Breast epithelium (tissue), 4 donors: ENCODE measurements at places on chromosomes 2 and 18.

DNA sequence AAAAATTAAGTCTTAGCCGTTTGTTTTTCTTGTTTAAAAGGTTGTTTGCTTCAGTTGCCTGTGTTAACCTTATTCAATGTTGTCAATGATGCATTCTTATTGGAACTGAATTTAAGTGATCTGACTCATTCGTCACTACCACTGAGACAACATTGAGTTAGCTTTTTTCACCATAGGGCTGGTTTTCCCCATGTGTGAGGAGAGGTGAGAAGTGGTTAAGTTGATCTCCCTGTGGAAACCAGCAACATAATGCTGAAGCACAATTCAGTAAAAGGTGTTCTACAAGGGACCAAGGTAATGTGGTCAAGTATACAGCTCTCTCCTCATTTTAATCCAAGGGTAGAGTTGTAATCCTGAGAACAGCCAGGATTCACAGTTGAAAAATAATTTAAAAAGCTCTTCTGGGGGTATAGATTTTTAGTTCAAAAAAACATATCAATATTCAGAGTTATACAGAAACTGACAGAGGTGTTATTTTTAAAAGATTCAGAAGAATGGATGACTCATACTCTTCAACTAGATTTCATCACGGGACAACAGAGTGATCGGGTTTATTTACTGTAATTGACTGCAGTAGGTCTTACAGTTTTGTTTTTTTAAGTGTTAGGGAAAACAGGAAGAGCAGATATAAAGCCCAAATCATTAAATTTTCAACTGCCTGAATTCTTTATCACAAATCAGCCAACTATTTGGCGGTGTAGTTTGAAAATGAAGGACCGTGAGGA lies 12.6 kb downstream of the NOP58 start:
- no peaks in the 10 kb centered on the region for H3K27me3 ChIP-seq
- H3K4me3 ChIP-seq, result no peak overlapping the region
- no peaks in the 10 kb centered on the region for H3K4me1 ChIP-seq

DNA sequence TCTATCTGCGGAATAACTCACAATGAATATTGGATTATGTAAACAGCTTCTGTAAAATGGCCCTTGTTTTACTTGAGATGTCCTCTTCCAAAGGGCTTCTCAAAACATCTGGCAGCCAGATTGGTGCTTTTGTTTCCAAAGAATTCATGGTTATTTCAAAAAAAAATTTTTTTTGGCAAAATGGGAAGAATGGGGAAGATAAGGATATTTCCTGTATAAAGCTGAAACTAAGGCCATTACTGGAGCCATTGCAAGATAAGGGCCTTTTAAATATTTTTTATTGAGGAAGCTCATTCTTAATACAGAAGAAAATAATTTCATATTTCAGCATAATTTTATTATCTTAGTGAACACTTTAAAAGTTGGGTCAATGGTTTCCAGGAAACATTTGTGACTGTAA lies 259.1 kb downstream of the GALNT13 start:
- no peaks in the 10 kb centered on the region for H3K36me3 ChIP-seq
- H3K27me3 ChIP-seq, result no peaks in the 10 kb centered on the region
- H3K4me1 ChIP-seq, result no peaks in the 10 kb centered on the region
- no peak overlapping the region for H3K4me3 ChIP-seq

- H3K27ac ChIP-seq, result no peak overlapping the region
- no peaks in the 10 kb centered on the region for H3K27me3 ChIP-seq
- no peaks in the 10 kb centered on the region for H3K36me3 ChIP-seq
- no peak overlapping the region for H3K4me3 ChIP-seq
Measured at GRCh38 chr2:142865924-142866323, 11.5 kb upstream of the KYNU start.

GRCh38 chr18:59996370-59996966 lies 96.7 kb downstream of the PMAIP1 start:
- peaks cover 3% of the 10 kb centered on the region for H3K27me3 ChIP-seq
- H3K27ac ChIP-seq, result no peak overlapping the region
- no peak for DNase-seq
- no peak overlapping the region for H3K4me3 ChIP-seq

DNA sequence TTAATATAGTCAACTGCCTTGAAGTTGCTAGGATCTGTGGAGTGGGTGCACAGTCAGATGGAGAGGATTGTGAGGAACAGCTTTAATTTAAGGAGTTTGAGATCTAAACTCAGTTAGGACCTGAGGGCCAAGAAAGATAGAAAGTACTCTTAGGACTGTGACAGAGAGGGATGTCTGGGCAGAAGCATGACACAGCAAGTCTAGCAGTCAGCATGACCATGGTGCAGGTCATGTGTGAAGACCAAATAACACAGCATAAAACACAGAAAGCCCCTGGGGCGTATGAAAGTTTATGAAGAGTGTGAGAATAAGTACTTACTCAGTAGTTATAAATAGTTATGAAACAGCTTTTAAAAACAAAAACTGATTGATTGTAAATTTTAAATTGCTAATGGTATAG lies 107.2 kb downstream of the GALNT1 start:
- H3K36me3 ChIP-seq, result no peaks in the 10 kb centered on the region
- no peak overlapping the region for H3K4me3 ChIP-seq
- no peak for DNase-seq
- no peaks in the 10 kb centered on the region for H3K4me1 ChIP-seq
- no peak overlapping the region for H3K27ac ChIP-seq

DNA sequence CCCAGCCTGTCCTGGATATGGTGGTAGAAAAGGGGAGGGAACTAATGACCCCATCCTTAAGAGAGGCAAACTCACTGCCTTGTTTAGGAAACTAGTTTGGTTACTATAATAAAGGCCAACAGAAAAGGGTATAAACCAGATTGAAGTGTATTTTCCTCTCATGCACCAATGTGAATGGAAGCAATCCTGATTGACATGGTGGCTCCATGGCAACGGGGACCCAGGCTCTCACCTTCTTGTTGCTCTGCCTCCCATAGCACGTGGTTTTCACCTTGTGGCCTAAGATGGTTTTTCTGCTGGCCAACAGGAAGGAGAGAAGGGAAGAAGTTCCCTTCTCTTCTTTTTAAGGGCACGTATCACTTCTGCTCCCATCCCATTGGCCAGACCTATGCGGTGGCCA lies 67.3 kb upstream of the NRP2 start:
- no peak overlapping the region for H3K27ac ChIP-seq
- no peaks in the 10 kb centered on the region for H3K4me1 ChIP-seq
- no peaks in the 10 kb centered on the region for H3K36me3 ChIP-seq
- no peak for DNase-seq

- no peaks in the 10 kb centered on the region for H3K27me3 ChIP-seq
- no peaks in the 10 kb centered on the region for H3K36me3 ChIP-seq
- DNase-seq, result no peak
- H3K4me3 ChIP-seq, result no peak overlapping the region
- H3K27ac ChIP-seq, result no peak overlapping the region
Measured at GRCh38 chr2:146874260-146874658, 970.6 kb upstream of the ACVR2A start.

GRCh38 chr2:100940240-100940639 lies 61.8 kb upstream of the RPL31 start:
- no peak overlapping the region for H3K4me3 ChIP-seq
- no peaks in the 10 kb centered on the region for H3K36me3 ChIP-seq
- no peaks in the 10 kb centered on the region for H3K4me1 ChIP-seq
- no peak overlapping the region for H3K27ac ChIP-seq
- no peak for DNase-seq
- no peaks in the 10 kb centered on the region for H3K27me3 ChIP-seq

DNA sequence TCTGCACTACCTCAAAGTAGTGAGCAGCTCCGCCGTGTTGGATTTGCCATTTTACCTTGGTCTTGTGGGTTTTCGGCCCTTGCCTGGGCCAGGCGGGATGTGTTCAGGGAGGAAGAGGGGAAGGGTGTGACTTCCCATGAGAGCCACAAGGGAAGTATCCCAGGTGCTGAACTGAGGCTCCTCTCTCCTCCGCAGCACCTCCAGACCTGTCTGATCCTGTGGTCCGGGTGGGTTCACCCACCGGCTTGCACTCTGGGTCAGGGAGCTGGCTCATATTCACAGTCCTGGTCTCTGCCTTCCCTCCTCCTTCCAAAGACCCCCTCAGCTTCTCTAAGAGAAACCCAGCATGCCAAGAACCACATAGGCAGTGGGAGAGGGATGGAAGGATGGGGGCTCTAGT lies 235.8 kb downstream of the SEPTIN10 start:
- no peaks in the 10 kb centered on the region for H3K36me3 ChIP-seq
- no peaks in the 10 kb centered on the region for H3K27me3 ChIP-seq
- no peak overlapping the region for H3K4me3 ChIP-seq
- no peaks in the 10 kb centered on the region for H3K4me1 ChIP-seq
- DNase-seq, result no peak

GRCh38 chr2:100140582-100140981 lies 1.8 kb downstream of the AFF3 start:
- no peaks in the 10 kb centered on the region for H3K27me3 ChIP-seq
- no peak overlapping the region for H3K27ac ChIP-seq
- DNase-seq, result no peak
- H3K4me1 ChIP-seq, result no peaks in the 10 kb centered on the region
- H3K4me3 ChIP-seq, result no peak overlapping the region

- H3K27ac ChIP-seq, result no peak overlapping the region
- H3K36me3 ChIP-seq, result no peaks in the 10 kb centered on the region
- no peaks in the 10 kb centered on the region for H3K27me3 ChIP-seq
- no peak for DNase-seq
- no peak overlapping the region for H3K4me3 ChIP-seq
Measured at GRCh38 chr2:134619250-134619649, 99.5 kb downstream of the TMEM163 start.

DNA sequence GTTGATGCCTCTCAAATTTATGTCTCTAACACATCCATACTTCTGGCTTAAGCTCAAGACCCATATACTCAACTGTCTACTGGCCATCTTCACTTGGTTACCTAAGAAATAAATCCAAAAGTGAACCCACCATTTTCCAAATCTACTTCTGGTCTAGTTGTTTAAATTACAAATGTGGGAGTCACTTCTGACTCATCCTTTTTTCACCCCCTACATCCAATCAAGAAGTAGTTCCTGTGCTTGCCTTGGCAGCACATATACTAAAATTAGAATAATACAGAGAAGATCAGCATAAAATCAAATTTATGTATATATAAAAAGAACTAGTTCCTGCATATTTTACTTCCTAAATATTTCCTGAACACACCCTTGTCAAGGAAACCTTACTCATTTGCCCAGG lies 53.6 kb downstream of the STRN start:
- H3K27me3 ChIP-seq, result no peaks in the 10 kb centered on the region
- DNase-seq, result no peak
- H3K27ac ChIP-seq, result no peak overlapping the region
- no peaks in the 10 kb centered on the region for H3K4me1 ChIP-seq
- H3K36me3 ChIP-seq, result no peaks in the 10 kb centered on the region
- no peak overlapping the region for H3K4me3 ChIP-seq

- H3K4me1 ChIP-seq, result no peaks in the 10 kb centered on the region
- H3K36me3 ChIP-seq, result no peaks in the 10 kb centered on the region
- H3K4me3 ChIP-seq, result no peak overlapping the region
- H3K27ac ChIP-seq, result no peak overlapping the region
- no peak for DNase-seq
- H3K27me3 ChIP-seq, result no peaks in the 10 kb centered on the region
Measured at GRCh38 chr2:32904751-32905150, 42.0 kb upstream of the LTBP1 start.

DNA sequence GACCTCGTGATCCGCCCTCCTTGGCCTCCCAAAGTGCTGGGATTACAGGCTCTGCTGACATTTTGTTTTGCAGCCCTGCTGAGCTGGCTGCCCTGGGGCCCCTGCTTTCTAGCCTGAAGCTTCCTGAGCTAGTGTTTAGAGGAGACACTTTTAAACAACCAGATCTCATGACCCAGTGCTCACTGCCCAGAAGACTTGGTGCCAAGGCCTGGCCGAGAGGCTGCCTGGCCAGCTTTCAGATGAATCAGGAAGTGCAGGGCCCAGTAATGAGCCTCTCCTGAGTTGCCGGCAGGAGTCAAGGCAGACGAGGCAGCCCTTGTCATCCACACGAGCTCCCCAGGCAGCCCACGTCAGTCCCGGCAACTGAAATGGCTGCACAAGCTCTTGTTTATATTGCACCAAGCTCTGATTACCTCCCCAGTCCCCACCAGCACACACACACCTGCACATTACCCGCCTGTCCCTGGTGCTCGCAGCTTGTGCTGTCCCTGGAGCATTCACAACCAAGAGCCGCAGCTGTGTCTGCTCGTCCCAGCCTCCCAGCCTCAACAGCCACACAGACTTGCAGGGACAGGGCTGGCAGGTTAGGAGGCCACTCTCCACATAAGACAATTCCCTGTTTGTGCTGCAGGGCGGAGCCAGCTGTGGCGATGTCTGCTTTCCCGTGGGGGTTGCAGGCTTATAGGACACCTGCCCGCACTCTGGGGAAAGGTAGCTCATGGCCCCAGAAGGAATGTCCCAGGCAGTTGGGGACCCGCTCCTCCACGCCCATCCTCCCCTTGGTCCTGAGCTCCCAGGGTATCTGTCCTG lies 331.2 kb upstream of the MYT1L start:
- no peak for DNase-seq
- H3K36me3 ChIP-seq, result no peaks in the 10 kb centered on the region
- H3K27ac ChIP-seq, result peak overlapping the region; percentile 55
- H3K27me3 ChIP-seq, result no peaks in the 10 kb centered on the region
- no peaks in the 10 kb centered on the region for H3K4me1 ChIP-seq

GRCh38 chr2:86078774-86079545 lies 26.7 kb downstream of the POLR1A start:
- DNase-seq, result no peak
- no peaks in the 10 kb centered on the region for H3K27me3 ChIP-seq
- H3K4me3 ChIP-seq, result no peak overlapping the region
- H3K4me1 ChIP-seq, result no peaks in the 10 kb centered on the region

DNA sequence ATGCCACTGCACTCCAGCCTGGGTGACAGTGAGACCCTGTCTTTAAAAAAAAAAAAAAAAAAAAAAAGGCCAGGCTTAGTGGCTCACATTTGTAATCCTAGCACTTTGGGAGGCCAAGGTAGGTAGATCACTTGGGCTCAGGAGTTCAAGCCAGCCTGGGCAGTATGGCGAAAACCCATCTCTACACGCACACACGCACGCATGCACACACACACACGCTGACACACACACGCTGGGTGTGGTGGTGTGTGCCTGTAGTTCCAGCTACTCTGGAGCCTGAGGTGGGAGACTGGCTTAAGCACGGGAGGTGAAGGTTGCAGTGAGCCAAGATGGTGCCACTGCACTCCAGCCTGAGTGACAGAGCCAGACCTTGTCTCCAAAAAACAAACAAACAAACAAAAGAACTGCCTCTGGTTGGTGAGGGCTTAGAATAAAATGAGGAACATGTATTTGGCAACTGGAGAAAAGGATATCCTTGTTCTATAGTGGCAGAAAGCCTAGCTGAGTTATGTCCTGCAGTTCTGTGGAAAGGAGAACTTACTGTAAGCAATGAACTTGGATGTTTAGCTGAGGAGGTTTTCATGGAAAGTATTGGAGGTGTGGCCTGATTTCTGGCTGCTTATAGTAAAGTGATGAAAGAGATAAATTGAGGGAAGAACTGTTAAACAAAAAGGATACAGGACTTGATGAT lies 34.0 kb downstream of the HAT1 start:
- H3K4me1 ChIP-seq, result no peaks in the 10 kb centered on the region
- no peaks in the 10 kb centered on the region for H3K36me3 ChIP-seq
- no peak overlapping the region for H3K27ac ChIP-seq
- no peak for DNase-seq
- H3K4me3 ChIP-seq, result no peak overlapping the region
